ENCODE measurements at places on chromosomes 2 and 18.

GRCh38 chr2:57720728-57721627, 325.6 kb upstream of the VRK2 start:
- peak; percentile 4 for DNase-seq

DNA sequence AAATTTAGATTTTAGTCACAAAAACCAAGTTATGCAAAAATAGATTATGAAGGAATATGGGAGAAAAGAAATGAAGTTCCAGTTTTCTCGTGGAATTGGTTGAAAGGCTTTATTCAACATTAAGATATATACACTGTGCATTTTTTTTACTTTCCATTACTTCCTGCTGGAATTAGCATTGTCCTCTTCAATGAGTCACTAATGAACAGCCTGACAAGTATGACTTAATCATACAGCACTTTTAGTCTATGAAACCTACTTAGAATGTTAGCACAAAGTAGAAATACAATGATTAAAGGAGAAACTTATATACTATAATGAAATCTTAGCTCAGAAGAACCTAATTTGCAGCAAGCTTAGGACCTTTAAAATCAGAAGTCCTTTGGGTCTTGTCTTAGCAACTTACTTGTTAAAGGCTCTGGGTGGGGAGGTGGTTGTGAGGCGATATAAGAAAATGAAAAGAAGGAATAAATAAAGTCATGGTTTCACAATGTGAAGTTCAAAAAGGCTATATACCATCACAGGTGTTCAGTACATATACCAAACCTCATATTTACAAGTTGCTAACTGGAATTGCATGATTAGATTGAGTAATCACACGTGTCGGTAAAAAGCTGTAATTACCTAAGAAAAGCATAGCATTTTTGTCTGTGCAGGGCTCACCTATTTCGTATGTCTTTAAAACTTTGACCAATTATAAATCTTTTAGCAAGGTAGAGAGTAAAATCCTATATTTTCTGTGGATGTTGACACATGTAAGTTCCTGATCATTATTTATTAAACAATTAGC, 236.8 kb downstream of the CAMKMT start:
- no peak for DNase-seq

GRCh38 chr18:275486-275885, 7.6 kb upstream of the THOC1 start:
- no peak for DNase-seq

GRCh38 chr2:1741851-1742250, 2.5 kb downstream of the PXDN start:
- no peak for DNase-seq

- no peak for DNase-seq
Measured at GRCh38 chr18:42922363-42922762, 193.1 kb downstream of the RIT2 start.

DNA sequence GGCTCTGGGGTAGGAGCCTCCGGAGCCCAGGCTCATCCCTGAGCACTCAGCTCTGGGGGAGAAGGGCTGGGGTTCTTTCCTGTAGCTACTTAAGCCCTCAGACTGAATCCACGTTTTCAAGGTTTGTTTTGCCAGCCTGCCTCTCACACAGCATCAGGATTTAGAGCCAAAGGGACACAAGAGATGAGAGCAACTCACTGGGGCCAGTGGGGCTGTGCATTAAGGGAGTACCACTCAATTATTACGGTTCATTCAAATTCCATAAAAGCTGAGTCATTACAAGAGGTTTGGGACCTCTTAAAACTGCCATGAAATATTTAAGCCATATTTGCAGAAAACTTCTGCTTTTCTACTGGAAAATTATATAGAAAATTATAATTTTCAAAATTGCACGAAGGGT, 17.1 kb upstream of the SNED1 start:
- DNase-seq: no peak

DNA sequence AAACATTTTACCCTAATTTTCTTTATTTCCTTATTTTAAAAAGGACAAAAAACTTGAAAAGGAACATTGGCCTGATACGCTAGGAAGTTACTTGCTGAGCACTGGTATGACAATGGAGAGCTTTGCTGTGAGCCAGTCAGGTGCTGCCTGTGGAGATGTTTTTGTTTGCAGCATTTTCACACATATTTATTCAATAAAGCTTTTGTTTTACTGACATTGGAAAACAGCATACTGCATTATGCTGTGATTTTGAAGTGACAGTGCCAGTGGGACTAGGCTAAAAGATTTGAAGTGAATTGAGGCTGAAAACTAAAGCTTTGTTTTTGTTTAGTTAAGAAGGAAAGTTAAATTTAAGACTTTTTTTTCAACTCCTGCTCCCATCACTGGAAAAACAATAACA, 470.7 kb upstream of the ZEB2 start:
- no peak for DNase-seq

GRCh38 chr2:159795841-159796690, 1.9 kb downstream of the CD302 start:
- DNase-seq: no peak

GRCh38 chr2:111918383-111918806, 20.0 kb downstream of the MERTK start:
- no peak for DNase-seq

GRCh38 chr2:239321596-239322415, 79.0 kb downstream of the HDAC4 start:
- DNase-seq: peak; percentile 55

All from stimulated activated CD4-positive, alpha-beta T cell treated with anti-CD3 and anti-CD28 coated beads, Interleukin-4, amount 100 ng/mL, for 1 hour (primary cell).